ENCODE measurements at places on chromosomes 16 and 17. TPM values are rescaled to one million over a fixed set of nuclear protein-coding genes. Genes with fewer than 3 reads are reported as not detected.

ZSCAN10 gene
- total RNA-seq = not detected

NAGS gene
- 0.43 TPM for total RNA-seq

MRPL38 gene
- 21.3 TPM for total RNA-seq

PRR15L gene
- 0.11 TPM for total RNA-seq

Measured in articular chondrocyte of knee joint (primary cell).